ENCODE measurements at places on chromosomes 1 and 21.

DNA sequence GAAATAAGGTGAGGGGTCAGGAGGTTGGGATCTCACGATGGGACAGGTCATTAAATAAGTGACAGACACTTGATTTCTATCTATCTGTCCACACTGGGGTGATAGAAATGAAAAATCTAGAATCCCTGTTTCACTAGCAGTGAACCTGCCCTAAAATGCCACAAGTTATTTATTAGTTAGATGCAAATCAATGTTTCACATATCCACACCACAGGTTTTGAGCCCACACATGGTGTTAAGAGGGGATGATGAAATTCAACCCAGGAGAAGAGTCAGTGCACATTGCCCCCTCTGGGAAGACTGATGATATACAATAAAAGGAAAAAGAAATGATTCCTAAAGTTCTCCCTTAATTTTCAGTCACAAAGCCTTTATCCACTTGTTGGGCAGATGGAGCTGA lies 10.1 kb upstream of the NTPCR start:
- no peak for DNase-seq

DNA sequence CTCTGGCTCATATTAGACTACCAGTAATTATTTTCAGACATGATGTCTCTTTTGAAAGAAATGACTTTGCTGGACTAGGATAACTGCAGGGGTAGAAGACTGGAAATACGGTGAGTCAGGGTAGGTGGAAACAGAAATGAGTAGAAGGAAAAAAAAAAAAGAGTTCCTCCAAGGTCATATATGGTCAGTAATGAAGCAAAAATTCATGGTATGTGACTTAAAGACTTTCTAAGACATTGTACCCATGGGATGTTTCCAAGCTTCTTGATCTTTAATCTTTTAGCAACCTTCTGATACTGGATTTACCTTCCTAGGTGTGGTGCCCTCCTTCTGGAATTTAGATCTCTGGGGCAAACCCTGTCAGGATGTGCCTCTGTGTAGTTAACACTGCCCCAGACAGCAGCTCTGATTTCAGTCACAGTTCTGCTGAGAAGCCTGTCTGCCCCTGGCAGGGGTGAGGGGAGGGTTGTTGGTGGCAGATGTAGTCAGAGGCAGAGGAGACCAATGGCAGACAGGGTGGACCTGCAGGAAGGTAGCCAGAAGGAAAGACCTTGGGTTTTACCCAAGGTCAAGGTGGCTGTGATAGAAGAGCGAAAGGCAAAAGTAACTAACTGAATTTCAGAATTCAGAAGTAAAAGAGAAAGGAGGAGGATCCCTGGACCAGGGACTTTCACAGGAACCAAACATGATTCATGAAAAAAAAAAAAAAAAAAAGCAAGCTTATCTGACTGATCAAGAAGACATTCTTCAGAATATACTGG lies 44.1 kb upstream of the BCL10 start:
- DNase-seq = no peak

DNA sequence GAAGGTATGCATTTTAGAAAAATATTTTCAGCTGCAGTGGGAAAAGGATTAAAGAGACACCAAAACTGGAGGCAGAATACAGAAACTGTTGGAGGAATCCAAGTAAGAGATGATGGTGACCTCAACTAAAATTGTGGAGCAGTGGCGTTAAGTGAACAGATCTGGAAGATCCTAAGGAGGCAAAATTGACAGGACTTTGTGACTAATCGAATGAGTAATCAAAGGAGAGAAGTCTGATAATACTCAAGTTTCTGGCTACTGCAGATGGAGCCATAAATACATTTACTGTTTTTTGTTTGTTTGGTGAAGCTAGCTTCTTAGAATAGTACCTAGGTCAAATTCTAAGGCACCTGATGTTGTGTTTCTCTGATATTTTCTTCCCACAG lies 3.1 kb downstream of the CTBS start:
- no peak for DNase-seq

DNA sequence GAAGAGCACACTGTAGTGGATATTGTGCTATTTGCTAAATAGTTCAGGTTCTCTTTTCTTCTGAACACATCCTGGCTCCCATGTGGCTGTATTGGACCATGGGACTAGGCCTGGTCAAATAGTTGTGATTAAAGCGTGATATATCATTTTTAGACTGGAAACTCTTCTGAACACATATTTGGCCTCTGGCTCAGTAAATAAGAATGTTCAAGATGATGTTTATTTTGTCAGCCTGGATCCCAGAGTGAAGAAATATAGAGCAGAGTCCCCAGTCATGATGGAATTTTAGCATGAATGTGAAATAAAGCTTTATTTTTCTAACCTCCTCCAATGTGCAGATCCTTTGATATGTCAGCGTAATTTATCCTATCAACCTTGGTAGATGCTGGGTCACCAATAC lies 542.6 kb downstream of the ADGRL2 start:
- no peak for DNase-seq

DNA sequence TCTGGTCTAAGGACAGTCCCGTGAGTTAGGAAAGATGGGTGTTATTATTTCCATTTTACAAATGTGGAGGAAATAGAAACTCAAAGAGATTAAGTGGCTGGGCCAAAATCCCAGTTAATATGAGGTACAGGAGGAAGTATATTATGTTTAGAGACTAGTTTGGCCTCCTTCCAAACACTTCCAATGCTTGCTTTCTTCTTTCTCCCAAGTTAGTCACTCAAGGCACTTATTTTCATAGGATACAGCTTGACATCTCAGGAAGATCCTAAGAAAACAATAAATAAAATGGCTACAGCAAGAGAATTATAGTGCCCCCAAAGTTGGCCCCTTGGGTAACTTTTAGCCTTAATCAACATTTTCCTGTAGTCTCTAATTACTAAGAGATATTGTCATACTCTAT lies 47.5 kb upstream of the IPO9 start:
- no peak for DNase-seq

DNA sequence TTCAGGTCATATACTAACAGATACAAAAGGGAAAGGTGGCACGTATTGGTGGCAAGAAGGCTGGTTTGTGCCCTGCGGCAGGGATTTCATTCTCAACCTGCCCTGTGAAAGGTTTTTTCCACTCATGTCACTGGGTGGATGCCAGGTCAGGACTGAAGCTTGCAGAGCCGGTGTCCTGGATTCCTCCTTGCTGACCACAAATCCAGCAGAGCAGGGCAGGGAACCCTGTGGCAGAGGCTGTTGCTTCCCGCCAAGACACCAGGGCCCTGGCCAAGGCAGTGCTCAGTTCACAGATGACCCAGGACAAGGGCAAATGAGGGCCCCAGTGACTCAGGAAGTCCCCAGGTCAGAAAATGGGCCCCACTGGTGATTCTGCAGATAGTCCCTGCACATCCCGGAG lies 16.4 kb downstream of the BSND start:
- DNase-seq = no peak

DNA sequence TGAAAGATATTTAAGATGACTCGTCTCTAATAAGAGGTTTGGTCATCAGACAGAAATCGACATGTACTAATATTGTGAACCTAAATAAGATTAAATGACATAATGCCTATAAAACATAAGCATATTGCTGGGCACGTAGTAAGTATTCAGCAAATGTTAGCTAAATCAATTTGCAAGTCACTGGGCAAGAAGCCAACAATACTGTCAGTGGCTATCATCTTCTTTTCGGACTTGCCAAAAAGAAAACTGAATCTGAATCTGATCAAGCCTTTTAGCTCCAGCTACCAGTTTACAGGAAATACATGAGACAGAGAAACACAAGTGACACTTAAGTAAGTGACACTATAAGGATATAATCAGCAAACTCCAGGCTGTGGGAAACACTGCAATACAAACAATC lies 46.0 kb downstream of the RPL5 start:
- DNase-seq = no peak

- DNase-seq = no peak
These were observed 550 bp upstream of the SELENON start for GRCh38 chr1:25799352-25799934.

Measured in stimulated activated naive B cell treated with anti-CD40 and anti-IgM and Interleukin-4, amounts not matched to agents 10 μg/mL and 1 μg/mL and 100 μg/mL, for 72 hours (primary cell).